ENCODE measurements at places on chromosomes 2 and 18.

- DNase-seq, result no peak
Observed at GRCh38 chr2:72273384-72273783, 125.7 kb upstream of the CYP26B1 start.

DNA sequence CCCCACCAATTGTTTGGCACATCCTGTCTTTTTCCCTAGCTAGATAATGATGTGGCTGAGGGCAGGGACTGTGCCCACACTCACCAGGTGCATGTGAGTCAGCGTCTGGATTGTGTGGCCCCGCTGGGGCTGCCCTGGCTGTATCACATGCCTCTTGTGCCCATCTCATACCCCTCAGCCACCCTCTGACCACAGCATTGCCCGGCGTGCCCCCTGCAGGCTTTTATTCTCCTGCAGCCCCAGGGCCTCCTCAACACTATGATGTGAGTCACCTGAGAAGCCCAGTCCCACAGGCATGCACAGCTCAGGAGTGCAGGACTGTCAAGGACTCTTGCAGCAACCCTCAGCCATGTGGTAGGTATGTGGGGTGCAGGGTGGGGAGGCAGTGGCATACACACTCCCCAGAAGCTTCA lies 14.8 kb upstream of the STEAP3 start:
- DNase-seq, result peak; percentile 20

- DNase-seq, result no peak
Observed at GRCh38 chr2:196168181-196168580, 3.2 kb downstream of the STK17B start.

GRCh38 chr18:49274188-49274714 lies 186.2 kb downstream of the DYM start:
- no peak for DNase-seq

DNA sequence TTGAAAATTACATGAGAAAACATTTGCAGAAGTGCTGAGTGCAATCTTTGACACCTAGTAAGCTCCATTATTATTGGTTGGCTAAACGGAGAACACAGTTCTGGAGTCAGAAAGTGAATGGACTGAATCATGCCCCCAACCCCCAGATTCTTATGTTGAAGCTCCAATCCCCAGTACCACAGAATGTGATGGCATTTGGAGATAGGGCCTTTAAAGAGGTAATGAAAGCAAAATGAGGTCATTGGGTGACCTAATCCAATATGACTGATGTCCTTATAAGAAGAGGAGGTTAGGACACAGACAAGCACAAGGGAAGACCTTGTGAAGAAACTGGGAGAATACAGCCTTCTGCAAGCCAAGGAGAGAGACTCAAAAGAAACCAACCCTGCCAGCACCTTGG lies 200.9 kb upstream of the EPAS1 start:
- no peak for DNase-seq

DNA sequence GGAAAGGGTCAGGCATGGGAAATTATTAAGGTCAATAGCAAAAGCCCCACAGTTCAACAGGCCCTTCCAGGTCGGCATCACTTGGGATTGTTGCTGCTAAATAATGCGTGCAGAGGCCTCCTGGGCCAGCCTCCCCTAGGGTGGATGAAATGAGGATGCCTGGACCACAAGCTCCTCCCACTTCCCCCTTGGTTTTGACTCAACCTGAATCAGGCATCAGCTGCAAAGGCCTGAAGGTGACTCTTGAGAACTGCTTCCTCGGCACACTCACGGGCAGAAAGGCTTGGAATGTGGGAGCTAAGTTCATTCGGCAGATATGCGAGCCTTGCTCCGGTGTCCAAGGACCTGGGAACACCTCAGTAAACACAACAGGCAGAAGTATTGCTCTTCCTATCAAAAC lies 69.3 kb downstream of the MBP start:
- no peak for DNase-seq

- DNase-seq, result no peak
Observed at GRCh38 chr18:8188184-8188583, 421.1 kb upstream of the RAB12 start.

GRCh38 chr2:7840651-7841380 lies 841.0 kb upstream of the ID2 start:
- no peak for DNase-seq

GRCh38 chr2:219445220-219445640 lies 10.6 kb downstream of the SPEG start:
- no peak for DNase-seq

DNA sequence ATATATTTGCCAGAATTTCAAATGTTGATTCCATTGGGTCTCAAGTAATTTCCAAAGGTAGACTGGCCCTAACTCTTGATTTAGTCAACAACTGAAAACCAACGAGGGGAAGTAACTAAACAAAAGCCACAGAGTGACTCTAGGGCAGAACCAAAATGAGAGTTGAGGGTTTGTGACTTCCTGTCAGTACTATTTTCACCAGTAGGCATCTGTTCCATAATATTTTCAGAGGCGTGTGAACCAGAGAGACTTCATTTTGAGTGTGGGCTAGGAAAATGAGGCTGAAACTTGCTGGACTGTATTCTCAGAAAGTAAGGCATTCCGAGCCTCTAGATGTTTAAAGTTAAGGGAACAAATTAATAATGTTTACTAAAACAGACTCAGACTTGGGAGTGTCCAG lies 70.6 kb downstream of the GDF7 start:
- DNase-seq, result no peak

- no peak for DNase-seq
Observed at GRCh38 chr2:74373221-74373676, 6.9 kb downstream of the DCTN1 start.

GRCh38 chr2:134225173-134225572 lies 28.7 kb upstream of the MGAT5 start:
- DNase-seq, result no peak

GRCh38 chr2:229714736-229715541 lies 584 bp upstream of the DNER start:
- DNase-seq, result no peak

DNA sequence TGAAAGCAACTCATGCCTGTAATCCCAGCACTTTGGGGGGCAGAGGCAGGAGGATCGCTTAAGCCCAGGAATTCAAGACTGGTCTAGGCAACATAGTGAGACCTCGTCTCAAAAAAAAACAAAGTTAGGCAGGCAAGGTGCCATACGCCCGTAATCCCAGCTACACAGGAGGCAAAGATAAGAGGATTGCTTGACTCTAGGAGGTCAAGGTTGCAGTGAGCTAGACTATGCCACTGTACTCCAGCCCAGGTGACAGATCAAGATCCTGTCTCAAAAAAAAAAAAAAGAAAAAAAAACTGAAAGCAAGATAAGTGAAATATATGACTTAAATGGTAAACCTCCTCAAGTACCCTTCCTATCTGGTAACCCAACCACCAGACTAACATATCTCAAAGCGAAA lies 59.8 kb downstream of the USP34 start:
- DNase-seq, result no peak

- DNase-seq, result peak; percentile 10
Observed at GRCh38 chr18:60331890-60332289, 40.7 kb downstream of the MC4R start.

GRCh38 chr2:102018823-102019445 lies 27.2 kb downstream of the IL1R2 start:
- DNase-seq, result no peak

DNA sequence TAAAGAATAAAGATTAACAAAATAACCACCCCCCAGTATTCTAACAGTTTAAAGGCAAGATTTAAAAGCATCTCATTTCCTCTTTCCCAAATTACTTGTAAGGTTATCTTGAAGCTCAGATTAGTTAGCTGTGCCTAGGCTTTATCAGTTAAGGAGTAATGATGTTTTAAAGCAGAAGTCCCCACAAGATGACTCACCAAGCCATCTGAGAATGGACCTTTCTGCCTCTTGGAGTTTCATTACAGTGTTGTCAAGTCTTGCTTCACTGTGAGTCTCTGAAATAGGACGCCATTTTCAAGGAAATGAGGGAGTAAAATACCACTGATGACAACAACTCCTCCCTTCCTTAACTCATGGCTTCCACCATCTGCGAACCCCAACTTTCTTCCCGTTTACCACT lies 35.9 kb downstream of the ZNF385B start:
- no peak for DNase-seq

DNA sequence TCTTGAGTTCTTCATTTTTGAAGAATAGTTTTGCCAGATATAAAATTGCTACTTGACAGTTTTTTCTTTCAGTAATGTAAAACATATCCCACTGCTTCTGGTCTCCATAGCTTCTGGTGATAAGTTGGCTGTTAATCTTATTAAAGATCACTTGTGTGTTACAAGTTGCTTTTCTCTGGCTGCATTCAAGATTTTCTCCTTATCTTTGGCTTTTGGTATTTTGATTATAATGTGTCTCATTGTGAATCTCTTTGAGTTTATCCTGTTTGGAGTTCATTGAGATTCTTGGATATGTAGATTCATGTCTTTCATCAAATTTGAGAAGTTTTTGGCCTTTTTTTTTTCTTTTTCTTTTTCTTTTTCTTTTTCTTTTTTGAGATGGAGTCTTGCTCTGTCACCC lies 20.2 kb upstream of the ADNP2 start:
- DNase-seq, result no peak

- DNase-seq, result no peak
Observed at GRCh38 chr2:45750484-45750883, 99.0 kb downstream of the PRKCE start.

DNA sequence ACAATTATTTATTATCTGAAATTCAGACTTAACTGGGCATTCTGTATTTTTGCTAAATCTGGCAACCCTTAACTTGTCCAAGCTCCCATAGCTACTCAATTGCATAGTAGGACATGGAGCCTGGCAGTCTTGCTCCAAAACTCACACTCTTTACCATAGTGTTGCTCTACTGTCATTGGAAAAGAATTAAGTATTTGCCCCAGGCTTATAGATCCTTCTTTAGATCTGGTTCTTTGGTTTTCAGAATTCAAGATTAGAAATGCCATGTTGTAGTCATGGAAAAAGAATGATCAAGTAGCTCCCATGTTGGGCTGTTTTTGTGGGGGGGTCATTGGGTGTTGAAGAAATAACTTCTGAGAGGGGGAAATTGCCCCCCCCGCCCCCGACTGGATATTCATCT lies 240.9 kb downstream of the WDPCP start:
- DNase-seq, result no peak

DNA sequence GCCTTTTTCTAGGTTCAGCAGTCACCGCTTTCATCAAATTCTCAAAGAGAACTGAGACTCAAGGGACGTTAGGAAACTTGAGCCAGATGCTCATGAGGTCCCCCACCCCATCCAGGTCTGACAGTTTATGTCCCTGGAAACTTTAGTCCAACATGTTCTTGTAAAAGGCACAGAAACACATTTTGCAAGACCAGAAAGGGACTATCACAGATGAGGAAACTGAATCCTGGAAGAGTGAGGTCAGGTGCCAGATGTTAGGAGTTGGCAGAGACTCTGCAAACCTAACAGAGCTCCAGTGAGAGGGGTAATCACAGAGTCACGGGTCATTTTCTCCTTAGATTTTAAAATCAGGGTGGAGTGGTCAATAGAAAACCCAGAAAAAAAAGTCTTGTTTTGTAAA lies 76.6 kb downstream of the RDH14 start:
- no peak for DNase-seq

DNA sequence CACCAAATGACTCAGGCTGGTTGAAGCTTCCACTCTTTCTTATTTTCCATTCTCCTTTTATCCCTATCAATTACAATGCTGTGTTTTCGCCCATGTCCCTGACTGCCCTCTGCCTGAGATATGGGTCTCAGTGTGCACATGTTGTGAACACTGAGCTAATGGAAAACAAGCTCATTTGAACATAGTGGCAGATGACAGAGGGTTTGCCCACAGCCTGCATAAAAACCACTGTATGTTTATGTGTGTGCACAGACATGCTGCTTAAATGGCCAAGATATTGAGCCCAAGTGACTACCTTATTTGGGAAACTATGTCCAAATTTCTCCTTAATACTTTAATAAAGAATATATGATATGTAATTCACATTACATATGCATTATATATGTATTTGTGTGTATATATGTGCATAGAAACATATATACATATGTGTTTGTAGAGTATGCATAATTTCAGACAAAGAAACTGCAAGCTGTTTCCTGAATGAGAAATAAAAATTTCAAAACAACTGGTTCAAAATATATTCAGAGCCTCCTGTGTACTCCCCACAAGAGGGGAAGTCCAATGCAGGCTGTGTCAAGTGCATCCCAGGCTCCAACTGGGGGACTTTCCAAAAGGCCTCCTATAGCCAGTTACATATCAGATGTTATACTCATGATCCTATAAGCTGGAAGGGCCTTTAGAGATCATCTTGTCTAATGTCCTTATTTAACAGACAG lies 92.7 kb upstream of the CD302 start:
- no peak for DNase-seq

DNA sequence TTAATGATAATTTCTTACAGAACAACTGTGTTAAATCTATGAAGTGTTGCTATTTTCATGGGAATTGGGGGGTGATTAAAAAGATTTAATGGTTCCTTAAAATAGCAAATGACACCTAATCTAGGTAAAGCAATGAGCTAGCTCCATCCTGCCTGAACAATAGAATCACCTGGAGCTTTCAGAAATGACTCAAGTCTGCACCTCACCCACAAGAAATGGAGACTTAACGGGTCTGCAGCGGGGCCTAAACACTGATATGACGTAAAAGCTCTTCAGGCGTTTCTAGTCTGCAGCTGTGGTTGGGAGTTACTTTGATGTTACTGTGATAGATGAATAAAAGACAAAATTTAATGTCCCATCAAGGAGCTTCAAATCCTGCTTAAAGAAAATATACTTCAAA lies 328.2 kb downstream of the RND3 start:
- no peak for DNase-seq

GRCh38 chr18:42752916-42753315 lies 362.6 kb downstream of the RIT2 start:
- no peak for DNase-seq

DNA sequence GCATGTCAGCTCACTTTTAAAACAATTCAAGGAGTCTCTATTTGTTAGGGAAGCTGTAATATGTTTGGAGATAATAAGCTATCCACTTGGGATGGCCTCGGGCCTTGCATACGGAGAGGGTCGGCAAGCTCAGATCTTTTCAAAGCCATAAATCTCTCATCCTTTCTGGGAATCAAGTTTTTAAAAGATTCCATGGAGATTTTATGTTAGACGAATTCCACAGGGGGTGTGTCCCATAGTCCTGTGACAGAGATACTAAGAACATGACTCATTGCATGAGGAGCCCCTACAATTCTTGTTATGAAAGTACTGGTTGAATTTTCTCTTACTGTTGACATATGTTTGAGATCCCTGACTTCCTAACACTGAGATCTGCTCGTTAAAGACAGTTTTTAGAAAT lies 108.7 kb downstream of the FEZ2 start:
- no peak for DNase-seq

DNA sequence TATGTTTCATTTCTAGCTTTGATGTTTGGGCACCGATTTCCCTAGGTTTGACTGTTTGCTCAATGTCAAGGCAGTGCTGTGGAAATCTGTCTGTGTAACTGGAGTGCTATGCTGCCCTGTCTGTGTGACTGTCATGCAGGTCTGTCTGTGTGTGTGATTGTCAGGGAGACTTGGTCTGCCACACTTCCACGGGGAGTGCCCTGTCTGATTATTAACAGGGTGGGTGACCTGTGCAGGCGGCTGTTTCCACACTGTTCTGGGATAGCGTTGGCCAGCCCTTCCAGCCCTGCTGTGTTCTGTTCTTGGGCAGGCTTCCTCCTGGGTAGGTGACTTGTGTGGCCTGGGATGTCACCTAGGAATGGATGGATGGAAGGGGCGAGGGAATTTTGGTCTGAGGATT lies 85.3 kb downstream of the FHOD3 start:
- no peak for DNase-seq
